COR-L47 (cell line): ENCODE measurements at places on chromosomes 7 and 10.

DNA sequence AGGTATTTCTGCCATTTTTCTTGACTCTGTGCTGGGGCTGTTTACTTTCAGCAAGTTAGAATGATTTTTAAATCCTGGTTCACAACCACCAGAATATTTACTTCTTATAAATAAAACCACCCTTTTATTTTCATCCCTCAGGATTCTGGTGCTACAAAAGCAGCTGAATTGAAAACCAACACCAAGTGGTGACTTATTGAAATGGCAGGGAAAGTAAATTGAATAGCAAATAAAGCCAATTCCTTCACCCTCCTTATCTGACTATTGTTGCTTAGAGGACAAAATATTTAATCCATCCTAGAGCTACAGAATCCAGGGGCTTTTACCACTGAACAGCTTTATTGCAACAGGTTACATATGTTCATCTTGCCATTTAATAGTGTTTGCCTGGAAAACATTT is 828.6 kb upstream of the GHITM start:
- no peak for DNase-seq

DNA sequence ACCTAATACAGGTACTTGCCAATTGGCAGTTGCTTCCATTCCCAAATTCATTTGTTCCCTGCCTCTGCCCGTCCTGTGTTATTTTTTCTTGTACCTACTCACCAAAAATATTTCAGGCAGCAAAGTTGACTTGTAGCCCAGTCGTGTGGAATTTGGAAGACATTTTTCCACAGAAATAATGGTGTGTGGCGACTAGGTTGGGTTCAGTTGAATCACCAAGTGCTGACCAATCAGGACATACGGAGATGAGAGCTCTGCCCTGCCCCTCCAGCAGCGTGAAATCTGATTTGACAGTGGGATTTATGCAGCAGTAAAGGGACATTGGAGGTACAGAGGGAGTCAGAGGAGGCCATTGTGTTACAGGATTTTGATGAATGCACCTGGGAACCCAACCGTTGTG is 216.9 kb downstream of the CCDC3 start:
- DNase-seq: no peak

DNA sequence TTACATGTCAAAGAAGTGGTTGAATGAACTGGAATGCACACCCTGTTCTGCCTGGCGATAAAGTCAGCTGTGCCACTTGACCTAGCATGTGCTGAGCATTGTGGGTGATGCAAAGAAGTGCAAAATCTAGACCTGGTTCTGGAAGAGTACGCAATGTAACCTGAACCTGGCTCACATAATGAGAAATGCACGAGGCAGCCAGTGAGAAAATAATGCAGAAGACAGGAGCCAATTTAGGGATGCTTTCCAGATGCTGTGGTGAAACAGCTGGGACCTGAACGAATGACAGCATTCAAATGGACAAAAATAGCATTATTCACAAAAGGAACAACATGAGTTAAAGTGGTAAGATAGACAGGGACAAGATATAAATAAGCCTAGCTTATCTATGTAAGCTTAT is 402.6 kb downstream of the SORCS1 start:
- DNase-seq: no peak

GRCh38 chr7:94615666-94616065 is 40.3 kb downstream of the SGCE start:
- no peak for DNase-seq

GRCh38 chr7:12647364-12648219 is 39.8 kb upstream of the ARL4A start:
- DNase-seq: no peak

GRCh38 chr10:51046654-51047053 is 27.6 kb upstream of the PRKG1 start:
- no peak for DNase-seq

DNA sequence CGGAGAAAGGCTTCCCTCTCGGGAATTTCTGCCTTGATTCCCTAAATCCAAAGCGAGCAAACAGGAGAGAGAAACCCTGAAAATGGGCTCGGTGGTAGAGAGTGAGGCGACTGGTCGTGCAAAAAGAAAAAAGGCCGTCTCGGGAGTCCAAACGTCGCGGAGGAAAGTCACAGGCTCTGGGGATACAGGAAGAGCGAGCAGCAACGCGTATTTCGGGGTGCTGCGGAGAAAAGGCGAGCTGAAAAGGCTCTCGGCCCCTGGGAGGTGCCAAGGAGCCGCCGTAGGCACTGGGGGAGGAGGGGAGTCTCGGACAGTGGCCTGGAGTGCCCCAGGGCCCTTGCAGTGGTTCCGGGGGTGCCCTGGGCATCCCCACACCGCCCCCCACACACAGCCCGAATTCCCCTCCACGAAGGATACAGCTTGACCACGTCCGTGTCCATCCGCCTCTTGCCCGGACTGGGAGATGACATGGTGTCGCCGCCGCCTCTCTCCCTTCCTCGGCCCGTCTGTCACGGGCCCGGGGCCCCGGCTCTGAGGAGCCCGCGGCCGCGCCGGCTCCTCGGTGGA is 591 bp downstream of the UBE2H start:
- DNase-seq: no peak

- DNase-seq: no peak
Observed at GRCh38 chr7:126972571-126972970, 280.2 kb downstream of the GRM8 start.

DNA sequence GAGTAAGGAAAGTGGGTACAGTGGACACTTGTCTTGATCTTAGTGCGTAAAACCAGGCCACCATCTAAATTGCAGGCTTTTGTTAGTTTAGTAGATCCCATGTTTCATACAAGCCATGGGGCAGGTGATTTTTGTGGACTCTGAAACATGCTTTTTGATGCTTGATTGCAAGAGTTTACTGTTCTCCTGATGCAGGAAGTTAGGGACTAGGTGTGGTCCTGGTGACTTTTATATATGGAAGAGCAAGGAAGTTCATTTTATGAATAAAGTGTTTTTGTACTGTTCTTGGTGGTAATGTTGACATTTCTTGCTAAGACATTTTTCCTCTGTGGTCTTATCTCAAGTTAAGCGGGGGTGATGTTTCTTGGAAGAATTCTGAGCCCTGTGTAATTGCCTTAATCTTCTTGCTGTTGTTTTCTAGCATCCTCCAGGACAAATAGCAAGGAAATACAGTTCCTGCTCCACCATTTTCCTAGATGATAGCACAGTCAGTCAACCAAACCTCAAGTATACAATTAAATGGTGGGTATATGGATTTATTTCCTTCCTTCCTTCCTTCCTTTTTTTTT is 89.0 kb upstream of the GJD4 start:
- no peak for DNase-seq

DNA sequence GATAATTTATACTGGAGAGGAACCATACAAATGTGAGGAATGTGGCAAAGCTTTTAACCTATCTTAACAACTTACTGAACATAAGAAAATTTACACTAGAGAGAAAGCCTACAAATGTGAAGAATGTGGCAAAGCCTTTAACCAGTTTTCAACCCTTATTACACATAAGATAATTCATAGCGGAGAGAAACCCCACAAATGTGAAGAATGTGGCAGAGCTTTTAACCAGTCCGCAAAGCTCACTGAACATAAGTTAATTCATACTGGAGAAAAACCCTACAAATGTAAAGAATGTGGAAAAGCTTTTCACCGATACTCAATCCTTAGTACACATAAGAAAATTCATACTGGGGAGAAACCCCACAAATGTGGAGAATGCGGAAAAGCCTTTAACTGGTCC is 37.9 kb downstream of the ZNF138 start:
- DNase-seq: no peak

- DNase-seq: no peak
Observed at GRCh38 chr7:46288861-46289260, 367.8 kb upstream of the IGFBP3 start.

DNA sequence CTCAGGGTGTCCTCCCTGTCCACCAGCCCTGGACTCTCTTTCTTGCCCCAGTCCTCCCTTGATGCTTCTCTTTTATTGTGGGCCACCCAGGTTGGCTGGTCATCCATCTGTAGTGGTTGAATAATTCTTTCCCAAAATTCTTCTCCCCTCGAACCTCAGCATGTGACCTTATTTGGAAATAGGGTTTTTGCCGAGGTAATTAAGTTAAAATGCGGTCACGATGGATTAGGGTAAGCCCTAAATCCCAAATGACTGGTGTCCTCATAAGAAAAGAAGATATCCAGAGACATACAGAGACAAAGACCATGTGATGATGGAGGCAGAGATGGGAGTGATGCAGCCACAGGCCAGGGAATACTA is 74.3 kb downstream of the GFRA1 start:
- no peak for DNase-seq

GRCh38 chr10:51640120-51640819 is 59.1 kb downstream of the CSTF2T start:
- no peak for DNase-seq

DNA sequence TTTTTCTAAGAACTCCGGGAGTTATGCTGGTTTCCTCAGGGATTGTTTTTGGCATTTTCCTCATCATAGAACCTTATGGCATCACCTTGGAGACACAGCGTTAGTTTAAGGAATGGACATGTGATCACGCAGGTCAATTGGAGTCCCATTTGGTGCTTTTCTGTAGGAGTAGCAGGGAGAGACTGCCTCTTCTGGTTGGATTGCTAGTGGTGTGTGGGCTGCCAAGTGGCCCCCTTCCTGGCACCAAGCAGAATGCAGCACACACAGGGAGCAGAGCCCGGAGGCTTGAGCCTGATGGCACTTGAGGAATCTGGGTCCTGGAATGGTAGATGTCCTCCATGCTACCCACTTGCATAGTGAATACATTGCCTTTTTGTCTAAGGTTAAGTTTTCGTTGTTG is 57.9 kb downstream of the SDK1 start:
- DNase-seq: no peak

- DNase-seq: no peak
Observed at GRCh38 chr7:131354390-131354789, 26.7 kb downstream of the MKLN1 start.

- DNase-seq: no peak
Observed at GRCh38 chr10:1687623-1688150, 49.6 kb downstream of the ADARB2 start.

GRCh38 chr10:46523962-46524471 is 32.4 kb downstream of the GPRIN2 start:
- DNase-seq: no peak

DNA sequence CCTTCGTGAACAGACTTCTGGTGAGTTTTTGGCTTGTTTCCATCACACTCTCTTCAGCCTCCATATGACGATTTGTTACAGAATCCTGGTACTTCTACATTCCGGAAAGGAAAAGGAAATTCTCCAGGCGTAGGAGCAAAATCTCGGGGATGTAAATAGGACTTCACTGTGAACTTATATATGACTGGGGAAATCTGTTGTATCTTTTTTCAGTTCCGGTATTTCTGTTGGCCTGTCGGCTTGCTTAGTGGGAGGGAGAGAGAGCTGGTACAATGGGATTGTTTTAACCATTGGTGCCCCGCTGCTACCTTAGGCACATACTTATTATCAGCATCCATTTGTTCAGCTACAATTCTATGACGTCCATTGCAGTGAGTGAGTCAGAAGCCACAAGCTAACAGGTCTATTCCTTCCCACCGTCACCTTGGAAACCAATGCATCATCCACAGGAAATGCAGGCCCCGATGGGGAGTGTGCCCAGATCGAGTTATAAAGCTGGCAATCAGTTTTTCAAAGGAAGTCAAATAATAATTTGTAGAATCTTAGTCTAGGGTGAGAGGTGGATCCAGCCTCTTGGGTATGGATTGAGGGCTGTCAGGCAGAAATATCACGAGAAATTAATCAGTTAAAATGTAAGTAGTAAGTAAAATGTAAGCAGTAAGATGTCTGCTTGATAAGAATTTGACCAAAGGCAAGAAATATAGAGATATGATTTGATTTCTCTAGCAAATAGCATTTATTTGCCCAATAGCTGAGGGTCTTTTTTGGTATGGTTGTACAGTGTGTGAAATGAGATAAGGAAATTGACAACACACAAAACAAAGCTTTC is 92.0 kb upstream of the MKLN1 start:
- DNase-seq: peak; percentile 35

GRCh38 chr7:137443616-137444015 is 100.1 kb upstream of the PTN start:
- DNase-seq: no peak

- no peak for DNase-seq
Observed at GRCh38 chr7:16433568-16434122, 12.3 kb upstream of the CRPPA start.

- DNase-seq: no peak
Observed at GRCh38 chr7:711093-711921, 15.2 kb upstream of the DNAAF5 start.

- DNase-seq: no peak
Observed at GRCh38 chr10:21920633-21921032, 82.9 kb downstream of the DNAJC1 start.

DNA sequence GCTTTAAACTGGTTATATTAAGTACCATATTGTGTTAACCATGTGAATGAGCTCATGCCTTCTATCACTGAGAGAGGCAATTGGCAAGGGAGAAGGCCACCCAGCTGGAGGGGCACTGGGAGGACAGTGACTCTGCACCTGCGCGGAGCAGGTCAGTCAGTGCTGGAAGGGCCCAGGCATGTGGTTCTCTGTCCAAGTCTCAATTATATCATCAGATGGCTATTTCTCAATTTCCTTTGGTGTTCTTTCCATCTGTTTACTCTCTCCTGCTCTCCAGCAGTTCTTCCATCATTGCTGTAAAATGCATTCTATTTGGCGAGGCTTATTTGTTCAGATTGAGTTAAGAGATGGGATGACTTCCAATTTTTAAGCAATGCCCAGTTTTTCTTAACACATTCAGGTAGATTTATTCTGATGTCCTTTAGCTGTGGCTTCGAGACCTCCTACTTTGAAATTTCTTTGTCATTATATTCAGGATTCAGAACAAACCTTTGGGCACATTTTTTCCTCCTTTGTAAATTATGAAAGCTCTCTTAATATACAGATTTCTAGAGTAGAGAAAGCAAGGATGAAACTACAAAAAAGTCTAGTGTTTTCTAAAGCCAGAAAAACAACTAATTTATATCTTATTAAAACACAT is 159.3 kb downstream of the BMPER start:
- DNase-seq: no peak

DNA sequence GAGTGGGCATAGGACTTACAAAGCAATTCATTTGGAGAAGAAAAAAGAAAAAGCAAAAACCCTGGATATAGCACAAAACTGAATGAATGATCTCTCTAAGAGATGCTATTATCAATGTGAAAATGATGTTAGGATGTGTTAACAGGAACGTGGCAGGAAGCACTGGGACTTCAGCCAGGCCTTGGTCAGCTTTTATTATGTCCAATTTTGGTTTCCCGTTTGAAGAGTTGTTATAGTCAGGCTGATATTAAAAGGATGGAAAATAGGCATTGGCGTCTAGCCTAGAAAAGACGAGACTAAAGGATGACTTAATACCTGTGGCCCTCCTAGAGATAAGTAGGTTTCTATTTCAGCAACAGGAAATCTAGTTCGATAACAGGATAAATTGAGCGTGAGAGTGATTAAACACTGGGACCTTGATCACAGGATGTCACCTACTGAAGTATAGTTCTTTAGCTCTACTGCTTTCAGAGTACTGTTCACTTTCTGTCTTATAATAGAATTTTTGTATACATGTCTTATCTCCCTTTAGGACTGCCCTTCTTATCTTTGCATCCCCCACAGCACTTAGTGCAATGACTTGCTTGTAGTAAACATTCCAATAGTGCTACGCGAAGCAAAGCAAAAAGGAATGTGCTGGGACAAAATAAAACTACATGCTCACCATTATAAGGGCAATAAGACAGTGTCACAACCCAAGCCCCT is 99.8 kb upstream of the AGBL3 start:
- peak; percentile 85 for DNase-seq
